DMS 273 treated with DMSO at 0.1 percent for 48 hours (cell line): ENCODE measurements at places on chromosomes 2 and 18.
A peak's percentile ranks its signal among the peaks of the same experiment; 100 is the strongest.

GRCh38 chr18:46891742-46892214, 25.5 kb downstream of the PIAS2 start:
- DNase-seq = no peak

- no peak for DNase-seq
Measured at GRCh38 chr2:12313445-12314126, 403.1 kb upstream of the TRIB2 start.

- no peak for DNase-seq
Measured at GRCh38 chr2:42859006-42859552, 66.7 kb upstream of the HAAO start.

DNA sequence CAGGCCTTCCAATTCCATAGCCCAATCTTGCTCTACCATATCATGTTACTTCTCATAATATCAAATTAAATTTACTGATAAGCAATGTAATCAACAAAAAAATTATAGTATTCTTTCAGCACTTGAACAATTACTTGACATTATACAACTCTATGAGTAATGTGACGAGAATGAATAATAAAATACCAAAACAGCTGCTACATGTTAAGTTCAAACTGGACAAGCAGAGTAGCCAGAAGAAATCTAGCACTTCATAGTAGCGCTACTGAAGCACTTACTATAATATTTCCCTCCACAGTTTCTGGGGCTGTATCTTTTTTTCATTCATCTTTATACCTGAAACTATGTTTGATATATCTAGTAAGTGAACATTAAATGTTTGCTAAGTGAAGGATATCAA, 14.9 kb downstream of the PPP3R1 start:
- DNase-seq = no peak

DNA sequence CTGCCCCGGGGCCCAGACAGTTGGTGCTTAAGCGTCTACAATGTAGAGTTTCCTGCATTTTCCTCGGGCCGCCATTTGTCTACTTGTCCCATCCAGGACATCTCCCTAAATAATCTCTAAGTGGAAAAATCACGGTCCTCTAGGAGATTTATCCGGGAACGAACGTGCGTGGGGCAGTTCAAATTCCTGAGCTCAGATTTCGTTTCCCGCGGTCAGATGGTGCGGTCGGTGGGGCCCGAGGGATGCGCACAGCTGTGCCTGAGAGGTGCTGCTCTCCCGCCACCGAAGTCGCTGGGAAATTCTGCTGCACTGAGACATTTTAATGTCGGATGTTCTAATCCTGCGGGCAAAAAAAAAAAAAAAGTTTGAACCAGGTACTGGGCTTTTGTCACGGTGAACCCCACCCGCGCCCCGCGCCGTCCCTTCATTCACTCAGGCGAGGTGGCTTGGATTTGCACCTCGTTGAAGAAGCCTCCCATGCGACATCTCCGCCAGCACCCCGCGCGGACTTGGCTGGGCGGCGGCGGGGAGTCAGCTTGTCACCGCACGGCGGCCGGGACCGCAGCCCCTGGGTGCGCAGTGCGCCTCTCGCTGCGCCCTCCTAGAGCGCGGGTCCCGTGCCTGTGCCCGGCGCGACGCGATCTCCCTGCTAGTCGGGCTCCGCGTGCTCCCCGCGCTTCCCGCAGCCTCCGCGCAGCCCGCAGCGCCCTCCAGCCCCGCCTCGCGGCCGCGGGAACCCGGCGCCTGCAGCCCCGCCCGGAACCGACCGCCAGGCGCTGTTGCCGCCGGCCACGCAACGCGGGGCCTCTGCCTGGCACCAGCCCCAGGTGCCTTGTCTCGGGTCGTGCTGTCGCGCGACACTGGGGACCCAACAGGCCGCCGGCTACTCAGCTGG, 191.9 kb upstream of the TCF4 start:
- DNase-seq = no peak

- DNase-seq = peak; percentile 19
Measured at GRCh38 chr2:199228887-199229819, 228.6 kb downstream of the SATB2 start.

DNA sequence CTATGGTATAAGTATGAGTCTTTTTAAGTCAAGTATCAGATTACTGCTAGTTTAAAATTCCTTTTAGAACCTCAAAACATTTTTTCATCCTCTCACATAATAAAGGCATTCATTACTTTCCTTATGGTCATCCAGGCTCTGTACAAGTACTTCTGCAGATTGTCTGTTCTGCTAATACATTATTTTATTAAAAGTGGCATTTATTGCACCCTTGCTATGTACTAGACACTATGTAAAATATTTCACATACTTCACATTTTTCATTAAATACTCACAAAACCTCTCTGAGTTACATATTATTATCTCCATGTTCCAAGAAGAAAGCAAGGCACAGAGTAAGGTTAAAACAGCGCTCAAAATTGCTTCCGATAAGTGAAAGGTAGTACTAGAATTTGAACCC, 84.1 kb downstream of the RAPH1 start:
- no peak for DNase-seq

DNA sequence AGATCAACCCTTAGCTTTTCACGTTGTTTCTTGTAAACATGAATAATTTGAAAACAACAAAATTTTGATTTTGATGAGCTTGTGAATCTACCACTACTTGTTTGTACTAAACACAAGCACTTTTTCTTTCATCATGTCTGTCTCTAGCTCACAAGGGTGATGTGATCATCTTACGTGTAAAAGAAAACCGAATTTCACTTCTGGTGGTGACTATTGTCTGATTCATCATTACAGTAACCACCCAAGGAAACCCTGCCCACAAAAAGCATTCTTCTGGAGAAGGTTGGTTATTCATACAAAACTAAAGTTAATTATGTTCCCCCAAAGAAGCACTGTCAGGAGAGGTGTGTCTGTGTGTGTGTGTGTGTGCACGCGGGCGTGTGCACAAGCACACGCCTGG, 285.4 kb downstream of the ZNF516 start:
- no peak for DNase-seq

DNA sequence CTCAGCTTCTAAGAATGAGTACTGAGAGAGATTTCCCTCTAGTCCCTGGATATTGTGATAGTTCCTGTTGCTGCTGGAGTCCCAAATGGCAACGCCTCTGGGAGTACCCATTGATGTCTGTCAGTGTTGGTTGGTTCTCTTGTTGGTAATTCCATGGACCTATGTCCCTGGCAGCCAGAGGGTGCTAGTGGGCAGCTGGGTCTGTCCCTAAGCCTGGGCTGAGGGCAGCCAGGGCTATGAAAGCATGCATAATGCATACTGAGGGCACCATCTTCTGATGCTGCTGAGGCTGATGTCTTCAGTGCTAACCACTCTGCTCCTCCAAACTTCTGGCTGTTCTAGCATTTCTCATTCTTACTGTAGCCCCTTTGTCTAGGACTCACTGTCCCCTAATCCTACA, 35.9 kb downstream of the NABP1 start:
- no peak for DNase-seq

DNA sequence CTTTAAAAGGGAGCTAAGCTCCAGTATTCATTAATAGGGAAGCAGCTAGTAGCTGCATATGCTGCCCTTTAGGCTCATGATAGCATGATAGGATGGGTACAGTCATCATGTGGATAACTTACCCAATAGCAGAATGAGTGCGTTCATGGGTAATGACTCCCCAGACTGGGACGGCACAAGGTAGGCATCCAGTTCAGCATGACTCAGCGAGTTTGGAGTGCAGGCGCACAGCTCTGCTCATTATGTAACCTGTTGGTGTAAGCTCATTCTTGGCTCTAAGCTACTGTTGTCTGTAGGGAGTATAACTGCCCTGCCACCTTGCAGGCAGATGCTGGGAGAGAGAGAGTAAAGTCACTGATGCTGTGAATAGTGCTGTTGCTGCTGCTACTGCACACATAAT, 209.2 kb upstream of the SYT4 start:
- DNase-seq = no peak

DNA sequence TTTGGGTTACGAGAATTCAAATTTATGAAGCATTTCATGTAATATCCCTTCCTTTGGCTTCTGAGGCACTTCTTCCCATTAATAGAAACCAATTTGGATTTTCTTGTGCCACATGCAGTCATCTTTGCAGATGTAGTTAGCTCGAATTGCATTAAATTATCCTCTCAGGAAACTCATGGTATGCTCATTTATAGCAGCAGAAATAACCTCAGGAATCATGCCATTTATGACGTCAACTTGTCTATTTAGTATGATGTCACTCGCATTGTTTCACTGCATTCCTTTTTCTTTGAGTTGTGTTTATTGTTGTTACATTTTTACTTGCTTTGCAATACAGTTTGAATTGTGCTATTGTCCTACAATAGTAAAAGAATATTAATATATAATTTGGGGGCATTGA, 163.8 kb downstream of the RBM43 start:
- DNase-seq = no peak

GRCh38 chr18:23714576-23714975, 25.3 kb downstream of the LAMA3 start:
- DNase-seq = no peak

GRCh38 chr2:217147818-217148217, 288.0 kb upstream of the TNP1 start:
- DNase-seq = no peak

- DNase-seq = no peak
Measured at GRCh38 chr2:53233759-53234547, 533.7 kb upstream of the CHAC2 start.

DNA sequence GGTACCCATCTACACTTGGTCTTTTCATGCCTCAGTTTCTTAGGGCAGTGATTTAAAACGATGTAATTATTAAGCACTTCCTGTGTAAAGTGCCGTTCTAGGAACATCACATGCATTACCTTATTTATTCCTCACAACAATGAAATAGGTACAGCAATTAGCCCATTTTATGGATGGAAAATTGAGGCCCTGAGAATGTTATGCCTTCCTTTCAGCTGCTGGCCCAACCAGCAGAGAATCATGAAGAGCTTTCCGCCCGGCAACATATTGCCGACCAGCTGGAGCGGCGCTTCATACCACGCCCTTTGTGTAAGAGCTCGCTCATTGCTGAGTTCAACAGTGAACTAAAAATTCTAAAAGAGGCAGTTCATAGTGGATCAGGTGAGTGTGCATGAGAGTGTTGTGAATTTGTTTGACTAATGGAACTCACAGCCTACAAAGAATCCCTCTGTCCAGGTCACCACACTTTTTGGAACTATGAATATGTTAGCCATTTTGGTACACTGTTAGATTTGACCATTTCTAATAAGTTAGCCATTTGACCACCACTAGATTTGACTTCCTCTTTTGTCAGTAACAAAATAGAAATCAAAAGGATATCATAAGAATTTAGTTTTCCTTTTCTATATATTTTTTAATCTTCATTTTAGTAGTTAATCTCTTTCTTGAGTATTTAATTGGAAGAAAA, 25.6 kb upstream of the RPE start:
- no peak for DNase-seq

DNA sequence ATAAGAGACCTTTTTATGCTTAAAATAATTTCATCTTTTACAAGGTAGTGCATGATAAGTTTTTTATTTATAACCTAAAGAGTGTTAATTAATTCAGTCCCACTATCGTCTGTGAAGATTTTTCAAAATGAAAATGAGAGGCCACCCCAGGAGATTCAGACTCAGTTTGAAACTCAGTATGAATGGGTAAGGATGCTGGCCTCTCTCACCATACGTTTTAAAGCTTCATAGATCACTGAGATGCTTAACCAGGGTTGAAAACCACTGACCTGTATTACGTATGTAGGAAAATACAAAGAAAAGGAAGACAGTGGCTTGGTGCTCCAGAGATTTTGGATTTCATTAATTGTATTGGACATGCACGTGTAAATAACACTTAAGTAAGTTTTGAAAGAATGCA, 278.7 kb downstream of the FSIP2 start:
- no peak for DNase-seq

- DNase-seq = no peak
Measured at GRCh38 chr2:7852546-7852945, 829.3 kb upstream of the ID2 start.

- DNase-seq = no peak
Measured at GRCh38 chr2:127475788-127476187, 50.5 kb downstream of the IWS1 start.

DNA sequence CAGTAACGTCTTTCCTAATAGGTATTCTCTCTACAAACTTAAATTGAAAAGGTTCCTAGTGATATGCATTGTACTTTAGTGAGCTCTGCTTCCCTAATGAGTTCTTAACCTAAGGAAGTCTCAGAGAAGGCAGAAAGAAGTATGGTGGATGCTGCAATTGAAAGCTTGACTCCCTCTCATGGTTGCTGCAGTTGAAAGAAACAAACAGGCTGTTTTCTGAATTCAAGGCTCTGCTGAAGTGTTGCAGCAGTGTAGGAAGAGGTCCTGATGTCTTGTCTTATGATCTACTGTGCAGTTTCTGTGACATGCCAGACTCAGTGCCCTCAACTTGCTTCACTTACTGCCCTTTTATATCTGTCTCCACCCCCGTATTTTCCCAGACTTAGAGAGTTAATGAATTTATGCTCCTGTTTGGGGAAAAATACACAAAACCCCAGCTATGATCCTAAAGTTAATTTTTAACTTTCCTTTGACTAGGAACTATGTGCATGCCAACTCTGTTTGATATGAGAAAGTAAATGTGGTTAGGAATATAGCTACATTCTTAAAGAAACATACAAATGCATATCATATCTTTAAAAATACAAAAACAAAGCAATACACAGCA, 655.3 kb upstream of the FAM98A start:
- DNase-seq = no peak

DNA sequence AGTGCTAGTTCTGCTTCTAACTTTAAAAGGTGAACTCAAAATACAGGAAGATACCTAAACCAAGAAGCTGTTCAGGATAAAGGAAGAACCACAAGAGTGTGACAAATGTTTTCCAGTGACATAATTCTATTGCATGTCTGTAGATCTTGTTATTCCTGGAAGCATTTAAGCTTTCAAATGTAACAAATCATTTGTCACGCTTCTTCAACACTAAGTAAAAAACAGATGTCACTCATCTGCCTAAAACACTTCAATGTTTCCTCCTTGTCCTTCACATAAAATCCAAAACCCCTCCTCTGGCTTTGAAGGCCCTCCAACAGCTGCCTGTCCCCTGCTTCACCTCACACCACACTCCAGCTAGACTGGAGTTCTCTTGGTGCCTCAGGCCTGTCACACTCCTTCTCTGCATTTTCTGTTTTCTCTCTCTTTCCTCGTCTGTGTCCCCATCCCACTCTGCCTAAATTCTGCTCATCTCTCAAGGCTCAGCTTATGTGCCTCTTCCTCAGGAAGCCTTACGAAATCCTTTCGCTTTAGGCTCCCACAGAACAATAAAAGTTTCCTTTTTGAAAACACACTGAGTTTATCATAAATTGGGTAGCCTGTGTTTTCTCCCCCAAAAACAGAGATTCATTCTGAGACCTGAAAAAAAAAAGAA, 6.4 kb upstream of the CLEC4F start:
- no peak for DNase-seq

- DNase-seq = peak; percentile 49
Measured at GRCh38 chr2:86441882-86442641, 891 bp downstream of the KDM3A start.

DNA sequence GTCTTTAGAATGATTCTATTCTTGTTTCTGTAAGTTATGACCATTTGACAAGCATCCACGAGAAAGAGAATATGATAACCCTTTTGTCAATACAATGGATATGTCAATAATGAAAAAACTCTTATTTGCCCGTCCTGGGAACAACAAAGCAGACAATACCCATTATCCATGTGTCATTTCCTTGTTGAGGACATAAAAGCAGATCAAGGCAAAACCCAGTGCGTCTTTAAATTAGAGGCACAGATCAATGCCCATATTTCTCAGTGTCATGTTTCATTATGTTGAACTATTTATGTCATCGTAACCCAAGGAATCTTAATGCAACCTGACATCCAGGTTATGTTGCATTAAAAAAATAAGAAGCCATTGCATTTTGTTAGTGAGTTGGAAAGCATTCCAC, 365.0 kb upstream of the CELF4 start:
- DNase-seq = no peak

GRCh38 chr2:127065299-127065939, 41.5 kb downstream of the BIN1 start:
- DNase-seq = no peak
